Fibroblast of the aortic adventitia (primary cell): ENCODE measurements at places on chromosomes 5 and 9. TPM values are rescaled to one million over a fixed set of nuclear protein-coding genes. Genes with fewer than 3 reads are reported as not detected.
A peak's percentile ranks its signal among the peaks of the same experiment; 100 is the strongest.

DNA sequence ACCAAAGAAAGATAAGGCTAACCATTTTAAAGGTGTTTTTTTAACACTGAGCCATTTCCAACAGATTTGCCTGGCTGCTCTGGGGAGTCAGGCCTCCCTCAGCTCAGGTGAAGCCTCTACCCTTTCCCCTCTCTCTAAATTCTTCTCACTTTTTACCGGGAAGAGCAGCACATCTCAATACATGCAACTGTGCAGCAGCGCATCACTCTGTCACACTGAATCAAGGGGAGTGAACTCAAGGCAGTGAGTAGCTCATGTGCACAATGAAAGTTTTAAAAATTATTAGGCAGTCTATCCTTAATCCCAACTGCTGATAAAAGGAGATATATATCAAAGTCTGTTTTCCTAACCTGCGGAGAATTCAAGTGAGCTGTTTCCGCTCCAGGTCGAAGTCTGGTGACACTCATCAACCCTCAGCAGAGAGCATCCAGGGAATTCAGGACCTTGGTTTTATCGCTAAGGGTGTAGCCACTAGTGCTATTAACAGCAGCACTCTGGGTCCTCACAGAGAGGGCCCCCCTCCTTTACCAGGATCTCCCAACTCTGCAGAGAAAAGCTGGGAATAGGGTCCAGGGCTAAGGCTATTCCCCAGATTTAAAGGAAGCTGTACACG, 1.0 kb downstream of the CEMIP2 start:
- peak; percentile 10 for DNase-seq

DNA sequence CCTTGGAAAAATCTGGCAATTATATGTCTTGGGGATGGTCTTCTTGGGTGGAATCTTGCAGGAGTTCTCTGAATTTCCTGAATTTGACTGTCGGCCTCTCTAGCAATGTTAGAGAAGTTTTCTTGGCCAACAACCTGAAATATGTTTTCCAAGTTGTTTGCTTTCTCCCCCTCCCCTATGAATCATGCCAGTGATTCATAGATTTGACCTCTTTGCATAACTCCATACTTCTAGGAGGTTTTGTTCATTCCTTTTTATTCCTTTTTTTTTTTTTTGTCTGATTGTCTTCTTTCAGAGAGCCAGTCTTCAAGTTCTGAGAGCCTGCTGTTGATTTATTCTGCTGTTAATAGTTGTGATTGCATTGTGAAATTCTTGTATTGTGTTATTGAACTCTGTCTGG, 56.7 kb upstream of the SLC44A1 start:
- DNase-seq = peak; percentile 89

- DNase-seq = peak; percentile 6
Observed at GRCh38 chr5:103667068-103667467, 104.5 kb upstream of the NUDT12 start.

DNA sequence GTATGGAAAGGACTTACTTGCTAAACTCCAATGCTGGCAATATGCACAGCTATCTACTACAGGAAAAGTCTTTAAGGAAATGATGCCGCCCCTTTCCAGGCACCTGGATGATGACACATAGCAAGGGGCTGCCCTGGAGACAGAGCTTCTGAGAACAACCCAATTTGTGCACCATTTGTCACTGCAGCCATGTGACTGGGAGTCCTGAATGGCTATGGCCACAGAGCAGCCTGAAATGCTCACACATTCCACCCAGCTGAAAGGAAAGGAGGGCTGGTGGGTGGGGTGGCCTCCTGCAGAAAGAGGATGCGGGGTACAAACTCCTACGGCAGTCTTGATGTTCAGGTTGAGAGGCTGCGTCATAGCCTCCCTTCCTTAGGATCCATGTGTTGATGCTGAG, 70.1 kb upstream of the FSTL4 start:
- no peak for DNase-seq

DNA sequence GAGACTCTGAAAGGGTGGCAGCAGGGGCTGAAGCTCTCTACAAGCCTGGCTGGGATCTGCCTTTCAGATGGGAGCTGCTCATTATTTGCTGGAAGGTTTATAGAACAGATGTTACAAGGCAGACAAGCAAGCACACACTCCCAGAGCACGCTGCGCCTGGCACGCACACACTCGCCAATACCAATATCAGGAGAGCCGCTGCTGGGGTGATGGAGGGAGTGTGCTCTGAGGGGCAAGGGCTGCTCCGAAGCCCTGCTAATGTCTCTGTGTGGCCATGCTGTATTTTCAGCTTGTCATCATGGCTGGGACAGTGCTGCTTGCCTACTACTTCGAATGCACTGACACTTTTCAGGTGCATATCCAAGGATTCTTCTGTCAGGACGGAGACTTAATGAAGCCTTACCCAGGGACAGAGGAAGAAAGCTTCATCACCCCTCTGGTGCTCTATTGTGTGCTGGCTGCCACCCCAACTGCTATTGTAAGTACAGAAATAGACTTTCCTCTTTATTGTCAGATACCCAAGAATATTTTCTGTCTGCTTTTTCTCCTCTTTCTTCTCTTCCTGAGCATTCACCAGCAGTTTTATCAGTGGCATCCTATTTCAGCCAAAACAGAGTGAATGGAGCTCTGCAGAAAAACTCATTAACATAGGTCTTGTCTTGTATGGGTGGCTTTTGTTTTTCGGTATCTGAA, 115.1 kb downstream of the BAAT start:
- no peak for DNase-seq

GRCh38 chr9:131379056-131379455, 14.8 kb upstream of the PRRC2B start:
- no peak for DNase-seq

- DNase-seq = peak; percentile 52
Observed at GRCh38 chr5:139611703-139612584, 36.2 kb upstream of the CXXC5 start.

DNA sequence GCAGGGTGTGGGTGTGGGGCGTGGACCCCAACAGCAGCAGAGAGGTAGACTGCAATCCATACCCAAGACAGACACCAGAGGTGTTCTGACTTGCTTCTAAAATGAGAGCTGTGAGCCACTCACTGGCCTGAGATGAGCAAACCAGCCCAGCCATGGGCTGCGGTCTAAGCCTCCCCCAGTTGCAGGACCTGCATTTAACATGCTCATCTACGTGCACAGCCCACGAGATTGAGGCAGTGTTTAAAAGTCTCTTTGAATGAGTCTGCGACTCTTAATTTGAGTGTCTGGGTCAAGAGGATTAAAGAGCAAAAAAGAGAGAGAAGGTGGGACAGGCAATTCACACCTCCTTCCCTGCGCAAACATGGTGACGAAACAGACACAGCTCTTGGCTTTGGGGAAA, 5.9 kb downstream of the SURF4 start:
- DNase-seq = no peak

GRCh38 chr5:154630410-154630809, 124.8 kb upstream of the LARP1 start:
- DNase-seq = no peak

GRCh38 chr5:126093718-126094117, 329.5 kb upstream of the GRAMD2B start:
- no peak for DNase-seq

GRCh38 chr5:56900858-56901578, 8.4 kb upstream of the SETD9 start:
- DNase-seq = peak; percentile 65

DNA sequence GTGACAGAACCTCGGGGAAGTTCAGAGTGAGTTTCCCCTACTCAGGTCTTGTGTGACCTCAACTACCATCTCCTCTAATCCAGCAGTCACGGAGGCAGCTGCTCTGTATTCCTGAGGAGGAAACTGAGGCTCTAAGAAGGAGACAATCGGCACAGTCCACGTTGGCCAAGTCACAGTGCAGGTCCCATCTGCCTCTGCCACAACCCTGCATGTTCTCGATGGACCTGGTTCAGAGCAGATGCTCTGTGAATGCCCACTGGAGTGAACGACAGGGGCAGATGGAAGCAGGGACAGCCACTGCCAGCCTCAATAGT, 722 bp upstream of the ERGIC1 start:
- DNase-seq = no peak

- DNase-seq = no peak
Observed at GRCh38 chr5:118434522-118434921, 553.8 kb downstream of the DTWD2 start.

GRCh38 chr9:108040783-108041182, 551.2 kb upstream of the KLF4 start:
- DNase-seq = no peak

DNA sequence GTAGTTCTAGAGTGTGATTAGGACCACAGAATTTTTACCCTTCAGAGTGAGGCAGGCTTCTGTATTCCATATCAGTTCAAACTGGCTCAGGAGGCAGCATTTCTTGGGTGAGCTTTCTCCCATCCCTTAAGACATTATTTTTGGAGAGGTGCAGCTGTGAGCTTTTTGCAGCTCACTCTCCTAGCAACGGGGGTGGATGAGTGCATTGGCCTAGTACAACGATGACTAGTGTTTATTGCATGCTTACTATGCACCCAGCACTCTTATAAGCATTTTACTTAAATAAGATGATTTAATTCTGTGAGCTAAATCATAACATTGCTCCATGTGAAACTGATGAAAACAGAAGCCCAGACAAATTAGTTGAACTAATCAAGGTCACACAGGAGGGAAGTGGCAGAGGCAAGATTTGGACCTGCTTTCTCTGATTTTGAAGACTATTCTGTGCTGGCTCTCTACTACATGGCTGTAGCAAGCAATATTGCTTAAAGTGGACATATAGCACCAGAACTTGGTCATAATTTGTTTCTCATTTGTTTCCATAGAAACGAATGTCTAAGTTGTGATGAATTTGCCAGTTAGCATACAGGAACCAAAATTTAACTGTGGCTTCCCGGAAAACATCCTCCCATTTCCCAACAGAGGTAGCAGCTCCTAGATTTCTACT, 372.1 kb upstream of the RIOK2 start:
- peak; percentile 56 for DNase-seq

DNA sequence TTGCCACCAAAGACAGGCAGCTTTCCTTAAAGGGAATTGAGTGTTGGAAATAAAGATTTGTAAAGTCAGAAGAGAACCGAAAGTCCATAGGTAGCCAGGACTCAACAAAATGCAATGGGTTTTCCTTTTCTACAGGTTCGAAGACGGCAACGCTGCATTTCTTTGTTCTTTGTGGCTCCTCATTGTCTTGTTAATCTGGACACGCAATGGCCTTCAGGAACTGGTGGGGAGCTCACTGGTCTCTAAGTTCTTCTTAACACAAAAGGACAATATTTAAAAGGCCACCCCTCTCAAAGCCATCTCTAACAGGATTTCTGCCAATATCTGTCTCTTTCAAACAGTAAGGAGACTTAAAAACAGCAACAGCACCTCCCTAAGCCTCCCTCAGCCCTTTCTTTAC, 170.6 kb downstream of the RMI1 start:
- no peak for DNase-seq

DNA sequence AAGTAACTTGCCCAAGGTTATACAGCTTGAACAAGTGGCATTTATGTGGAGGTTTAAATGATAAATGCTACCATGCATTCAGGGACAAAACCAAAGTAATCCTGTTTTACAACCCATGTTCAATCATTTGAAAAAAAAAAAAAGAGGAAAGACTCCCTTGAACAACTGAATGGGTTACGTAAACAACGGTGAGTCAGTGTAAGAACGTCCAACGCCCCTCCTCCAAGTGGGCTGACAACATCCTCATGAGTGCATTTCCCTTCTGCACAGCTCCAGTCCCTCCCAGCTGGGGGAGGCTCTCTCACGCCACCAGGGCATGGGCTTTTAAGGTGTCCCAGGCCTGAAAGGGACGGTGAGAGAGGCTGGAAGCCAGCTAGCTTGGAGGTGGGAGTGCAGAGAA, 90.0 kb downstream of the PRRT1B start:
- peak; percentile 97 for DNase-seq

GRCh38 chr5:166074582-166075481, 2216.6 kb upstream of the WWC1 start:
- DNase-seq = no peak

GRCh38 chr5:168070761-168071160, 220.7 kb upstream of the WWC1 start:
- DNase-seq = no peak

GRCh38 chr9:130780865-130781504, 54.1 kb upstream of the ABL1 start:
- peak; percentile 100 for DNase-seq

- peak; percentile 43 for DNase-seq
Observed at GRCh38 chr9:127360829-127361228, 36.1 kb upstream of the SLC2A8 start.

DNA sequence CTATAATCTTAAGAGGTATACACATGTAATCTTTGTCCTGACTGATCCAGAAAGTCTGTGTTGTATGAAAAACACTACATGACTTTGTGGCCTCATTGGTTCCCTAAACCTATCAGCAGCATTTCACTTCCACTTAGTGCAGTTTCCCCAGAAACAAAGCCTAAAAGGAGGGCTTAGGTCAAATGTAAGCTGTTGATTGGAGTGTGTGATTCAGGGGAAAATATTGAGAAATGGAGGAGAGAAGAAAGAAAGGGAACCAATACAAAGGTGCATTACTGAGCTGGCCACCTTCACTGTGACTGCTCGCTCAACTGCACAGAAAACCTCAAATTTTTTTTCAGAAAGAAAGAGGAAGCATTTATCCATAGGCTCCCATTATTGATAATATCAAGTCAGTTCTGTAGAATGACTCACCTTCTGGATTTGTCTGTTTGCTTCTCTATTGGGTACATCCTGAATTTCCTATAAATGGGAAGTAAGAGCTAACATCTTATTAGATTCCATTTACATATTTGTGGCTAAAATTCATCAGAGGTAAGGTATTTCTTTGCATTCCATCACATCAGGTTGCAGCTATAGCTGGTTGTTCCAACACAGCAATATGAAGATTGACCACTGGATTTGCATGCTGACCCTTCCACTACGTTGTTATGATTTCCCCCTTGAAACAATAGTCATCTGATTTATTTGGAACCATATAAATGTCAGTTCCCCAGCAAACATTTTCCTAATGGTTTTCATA, 10.3 kb upstream of the FST start:
- peak; percentile 47 for DNase-seq

- DNase-seq = no peak
Observed at GRCh38 chr9:35203528-35203927, 41.7 kb downstream of the UNC13B start.

ARSI gene
- 1.5 and 2.1 TPM in 2 replicates for total RNA-seq

NXNL2 gene
- 0.74 and 1.1 TPM in 2 replicates for total RNA-seq

CCNI2 gene
- 1.2 TPM in 1 of 2 replicates, not detected in the other for total RNA-seq

GFPT2 gene
- total RNA-seq = 54.4 and 69.8 TPM in 2 replicates
